ENCODE measurements at places on chromosomes 6 and 20.
A peak's percentile ranks its signal among the peaks of the same experiment; 100 is the strongest.

DNA sequence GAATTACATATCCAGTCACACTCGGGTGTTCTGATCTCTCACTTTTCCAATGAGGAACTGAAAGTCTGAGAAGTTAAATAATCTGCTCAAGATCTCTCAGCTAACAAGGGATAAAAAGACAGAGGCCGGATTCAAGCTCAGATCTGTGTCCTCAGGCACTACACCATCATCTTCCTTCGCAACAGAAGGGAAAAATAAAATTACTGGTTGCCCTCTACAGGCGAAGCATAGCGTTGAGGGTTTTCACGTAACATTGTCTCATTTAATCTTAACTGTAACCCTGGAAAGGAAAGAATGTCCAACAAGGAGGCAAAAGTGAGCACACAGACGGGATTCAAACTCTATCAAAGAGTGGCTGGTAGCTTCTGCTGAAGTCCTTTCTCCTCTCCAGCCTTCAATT is 67.8 kb upstream of the ANKEF1 start:
- DNase-seq, result no peak

DNA sequence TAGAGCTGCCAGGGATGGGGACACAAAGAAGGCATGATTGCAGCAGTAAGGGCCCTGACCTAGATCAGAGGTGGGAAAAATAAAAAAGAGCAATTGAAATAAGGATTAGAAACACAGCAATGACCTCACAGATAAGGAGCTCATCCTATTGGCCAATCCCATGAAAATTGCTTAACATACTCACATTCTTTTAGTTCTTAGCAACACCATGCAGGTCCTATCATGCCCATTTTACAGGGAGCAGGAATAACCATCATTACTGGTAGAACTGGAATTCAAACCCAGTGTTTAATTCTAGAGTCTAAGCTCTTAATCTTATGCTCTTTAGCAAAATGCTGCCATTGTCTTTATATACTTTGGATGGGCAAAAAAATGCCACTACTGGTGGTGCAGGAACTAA is 267.7 kb downstream of the RNF144B start:
- no peak for DNase-seq

GRCh38 chr6:33700391-33701050 is 11.0 kb downstream of the UQCC2 start:
- no peak for DNase-seq

GRCh38 chr6:159529934-159530333 is 163.1 kb downstream of the SOD2 start:
- DNase-seq, result no peak

- DNase-seq, result no peak
Measured at GRCh38 chr20:58718729-58719128, 26.1 kb downstream of the NPEPL1 start.

DNA sequence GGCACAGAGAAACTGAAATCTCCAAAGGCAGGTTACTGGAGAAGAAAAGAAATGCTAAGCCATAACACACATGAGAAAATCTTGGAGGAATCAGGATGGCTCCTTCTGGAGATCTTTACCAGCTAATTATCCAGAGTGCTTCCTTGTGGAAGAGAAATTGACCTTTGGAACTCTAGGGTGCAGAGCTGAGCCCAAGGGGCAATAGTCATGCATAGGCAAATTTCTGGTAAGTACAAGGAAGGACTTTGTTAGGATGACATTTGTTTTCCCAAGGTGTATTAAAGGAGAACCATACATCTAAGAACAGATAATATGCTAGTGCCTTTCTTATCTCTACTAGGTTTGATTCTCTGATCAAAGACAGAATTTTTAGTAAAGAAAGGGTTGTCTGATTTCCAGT is 670.6 kb downstream of the DHX35 start:
- DNase-seq, result no peak

- no peak for DNase-seq
Measured at GRCh38 chr6:151916075-151916474, 108.6 kb downstream of the ESR1 start.

GRCh38 chr6:158170656-158171081 is 2.5 kb downstream of the GTF2H5 start:
- DNase-seq, result peak; percentile 9

- DNase-seq, result no peak
Measured at GRCh38 chr6:70547313-70547712, 19.4 kb upstream of the SDHAF4 start.

All from putamen (tissue), 1 donor.